ENCODE measurements at places on chromosomes 7 and 10.

DNA sequence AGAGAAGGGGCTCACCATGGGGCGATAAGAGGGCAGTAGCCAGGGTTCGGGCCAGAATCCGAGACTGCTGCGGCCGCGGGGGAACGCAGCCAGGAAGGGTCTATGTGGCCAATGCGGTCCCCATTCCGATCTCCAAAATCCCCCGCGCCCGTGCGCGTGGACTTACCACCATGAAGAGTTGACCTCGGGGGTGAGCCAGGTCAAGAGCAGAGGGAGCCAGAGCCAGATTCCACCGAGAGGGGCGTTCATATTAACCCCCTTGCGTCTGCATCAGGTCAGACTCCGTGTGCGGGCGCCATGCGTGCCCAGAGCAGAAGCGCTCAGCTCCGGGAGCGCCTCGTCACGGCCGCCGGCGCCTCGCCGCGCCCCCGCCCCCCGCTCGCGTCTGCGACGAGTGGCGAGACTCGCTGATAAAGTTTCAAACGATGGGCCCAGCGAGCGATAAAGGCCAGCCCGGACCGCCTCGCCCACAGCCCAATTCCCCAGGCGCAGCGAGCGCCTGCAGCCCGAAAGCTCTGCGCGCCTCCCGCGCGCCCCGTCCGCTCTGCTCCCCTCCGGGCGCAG is at the start of gene WNT2:
WNT2 (minus strand) TSS at position 318 of the 564 bp plus-strand sequence; CDS start at position 249, 69 bp downstream.
- DNase-seq, result no peak

GRCh38 chr7:129642871-129643549 is 31.5 kb downstream of the NRF1 start:
- DNase-seq, result no peak

GRCh38 chr7:111029574-111030251 is 61.2 kb upstream of the LRRN3 start:
- no peak for DNase-seq

- no peak for DNase-seq
Measured at GRCh38 chr10:26857991-26858706, 2.6 kb downstream of the ABI1 start.

GRCh38 chr7:42161719-42162118 is 75.3 kb downstream of the GLI3 start:
- DNase-seq, result no peak

GRCh38 chr7:79709574-79710409 is 256.3 kb upstream of the MAGI2 start:
- DNase-seq, result no peak

DNA sequence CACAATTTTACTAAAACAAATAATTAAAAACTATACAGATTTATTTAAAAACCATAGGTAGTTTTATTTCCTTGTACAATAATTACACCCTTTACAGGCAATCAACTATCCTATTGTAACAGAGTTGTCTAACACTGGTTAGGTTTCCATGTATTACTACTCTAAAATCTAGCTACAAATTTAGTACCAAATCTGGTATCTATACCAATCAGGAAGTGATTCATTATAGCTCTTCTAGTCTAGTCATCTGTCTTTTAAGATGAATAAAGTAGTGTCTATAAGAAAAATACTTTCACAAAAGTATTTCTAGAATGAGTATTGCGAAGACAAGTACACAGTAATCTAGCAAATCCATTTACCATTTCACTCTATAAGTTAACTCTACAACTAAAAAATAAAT is 16.9 kb downstream of the ZNF800 start:
- DNase-seq, result no peak

- DNase-seq, result no peak
Measured at GRCh38 chr7:134686786-134687185, 40.1 kb downstream of the BPGM start.

GRCh38 chr10:33706746-33707145 is 372.3 kb upstream of the NRP1 start:
- DNase-seq, result no peak

GRCh38 chr7:103698064-103698463 is 252.1 kb upstream of the SLC26A5 start:
- DNase-seq, result no peak

GRCh38 chr7:65989694-65990080 is 7.7 kb upstream of the GUSB start:
- DNase-seq, result no peak

- DNase-seq, result no peak
Measured at GRCh38 chr10:22702348-22702747, 12.0 kb downstream of the PIP4K2A start.

GRCh38 chr10:29621161-29621560 is 13.6 kb downstream of the SVIL start:
- no peak for DNase-seq

DNA sequence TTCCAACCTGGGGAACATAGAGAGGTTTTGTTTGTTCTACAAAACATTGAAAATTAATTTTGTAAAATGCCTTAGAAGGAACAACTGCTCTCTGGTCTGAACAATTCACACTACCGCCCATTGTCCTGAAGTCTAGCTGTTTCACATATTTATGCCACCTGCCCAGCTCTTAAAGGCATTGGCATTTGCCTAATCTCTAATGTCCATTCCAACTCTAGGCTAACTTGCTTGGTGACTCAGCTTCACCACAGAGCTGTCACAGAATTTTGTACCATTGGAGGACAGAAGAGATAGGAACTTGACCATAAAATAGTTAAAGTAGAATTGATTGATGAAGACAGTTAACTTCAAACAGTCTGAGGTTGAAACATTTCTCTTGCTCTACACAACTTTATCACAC is 53.5 kb upstream of the PPP1R17 start:
- DNase-seq, result no peak

- no peak for DNase-seq
Measured at GRCh38 chr10:107540981-107541380, 376.5 kb upstream of the SORCS1 start.

GRCh38 chr7:109322833-109323232 is 753.2 kb downstream of the DNAJB9 start:
- DNase-seq, result no peak

DNA sequence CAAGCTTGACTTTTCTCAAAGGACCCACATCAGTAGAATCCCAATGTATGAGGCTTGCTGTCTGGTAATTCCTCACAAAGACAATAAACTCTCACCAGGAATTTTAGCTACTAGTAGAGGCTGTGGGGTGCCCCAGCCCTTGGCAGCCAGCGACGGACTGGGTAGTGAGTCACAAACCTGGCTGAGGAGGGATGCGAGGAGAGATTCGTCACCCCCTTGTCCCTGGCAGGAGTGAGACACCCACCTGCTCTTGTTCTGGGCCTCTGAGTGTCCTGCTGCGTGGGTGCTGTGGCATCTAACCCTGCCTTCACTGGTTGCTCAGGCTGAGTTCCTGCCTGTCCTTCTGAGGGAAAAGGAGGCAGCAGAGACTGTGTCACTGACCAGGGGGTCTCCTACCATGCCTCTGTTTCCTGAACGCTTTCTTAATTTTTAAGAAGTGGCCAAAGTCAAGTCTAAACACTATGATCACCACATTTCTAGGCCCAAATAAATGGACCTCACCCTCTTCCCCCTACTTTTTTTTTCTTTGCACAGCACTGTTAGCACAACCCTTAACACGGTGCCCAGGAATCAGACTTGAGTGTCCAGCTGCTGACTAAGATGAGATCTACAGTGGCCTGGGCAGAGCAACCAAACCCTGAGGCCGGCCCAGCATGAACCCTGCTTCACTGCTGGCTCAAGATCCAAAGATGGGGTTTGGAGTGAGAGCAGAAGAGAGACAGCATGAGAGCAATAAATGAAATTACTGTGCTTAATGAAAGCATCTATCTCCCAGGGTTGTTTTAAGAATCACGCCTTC is 146.4 kb downstream of the ANLN start:
- no peak for DNase-seq

DNA sequence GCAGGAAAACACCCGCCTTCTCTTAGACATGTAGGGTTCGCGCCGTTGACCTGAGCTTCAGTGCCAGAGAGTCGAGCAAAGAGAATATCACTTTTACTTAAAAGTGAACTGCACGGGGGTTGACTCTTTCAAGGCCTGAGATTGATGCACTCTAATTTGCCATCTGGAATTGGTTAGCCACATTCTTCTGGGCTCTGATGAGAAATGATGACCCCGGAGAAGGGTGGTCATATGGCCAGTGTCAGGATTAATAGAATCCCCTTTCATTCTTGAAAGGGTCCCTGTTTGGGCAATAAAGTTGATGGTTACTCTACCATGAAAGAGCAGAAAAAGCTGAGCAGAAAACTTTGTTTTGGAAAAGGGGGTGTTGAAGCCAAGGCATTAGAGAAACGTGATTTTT is 31.2 kb downstream of the GRK5 start:
- no peak for DNase-seq

- DNase-seq, result no peak
Measured at GRCh38 chr10:61986382-61986781, 84.9 kb downstream of the ARID5B start.

DNA sequence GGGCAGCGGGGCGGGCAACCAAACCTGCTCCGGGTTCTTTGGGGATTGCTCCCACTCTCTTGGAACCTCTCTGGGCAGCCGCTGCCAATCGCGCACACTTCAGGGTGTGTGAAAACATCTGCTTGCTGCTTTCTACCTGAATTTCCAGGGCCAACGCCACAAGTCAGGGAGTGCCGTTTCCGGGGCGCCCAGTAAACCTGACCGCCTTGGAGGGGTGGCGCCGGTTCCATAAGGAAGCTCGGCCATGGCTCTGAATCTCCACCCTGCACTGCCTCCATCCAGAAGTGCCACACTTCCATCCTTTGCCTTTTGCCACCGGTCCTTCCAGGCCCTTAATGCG is 679 bp upstream of the AFAP1L2 start:
- DNase-seq, result no peak

DNA sequence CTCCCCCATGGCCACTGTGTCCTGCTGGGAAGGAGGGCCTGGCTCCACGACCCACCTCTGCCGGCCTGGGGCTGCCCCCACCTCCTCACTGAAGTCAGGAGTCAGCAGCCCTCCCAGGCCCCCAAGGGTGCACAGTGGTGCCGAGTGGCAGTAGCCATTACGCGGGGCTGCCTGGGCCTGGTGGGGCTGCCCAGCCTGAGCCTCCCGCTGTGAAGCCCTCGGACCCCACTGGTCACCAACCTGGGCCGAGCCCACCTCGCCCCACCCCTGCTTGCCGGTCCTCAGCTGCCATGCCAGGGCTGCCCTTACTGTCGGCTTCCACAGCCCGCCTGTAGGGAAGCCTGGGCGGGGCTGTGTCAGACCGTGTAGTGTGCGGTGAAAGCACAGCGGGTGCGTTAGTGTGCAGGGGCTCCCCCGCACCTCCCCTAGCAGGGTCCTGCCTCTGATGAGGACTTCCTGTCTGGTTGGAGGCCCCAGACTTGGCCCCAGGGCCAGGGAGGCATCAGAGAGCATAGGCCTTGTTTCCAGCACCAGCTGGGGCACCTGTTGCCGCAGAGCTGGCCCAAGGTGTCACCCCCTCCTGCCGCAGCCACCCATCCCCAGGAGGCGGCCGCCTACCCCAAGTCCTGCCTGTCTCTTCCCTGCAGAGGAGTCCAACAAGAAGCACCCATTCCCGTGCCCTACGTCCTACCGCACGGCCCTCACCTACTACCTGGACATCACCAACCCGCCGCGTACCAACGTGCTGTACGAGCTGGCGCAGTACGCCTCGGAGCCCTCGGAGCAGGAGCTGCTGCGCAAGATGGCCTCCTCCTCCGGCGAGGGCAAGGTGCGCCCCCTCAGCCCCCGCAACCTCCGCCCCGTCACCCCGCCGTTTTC is 10.0 kb downstream of the TMEM120A start:
- DNase-seq, result no peak

- DNase-seq, result no peak
Measured at GRCh38 chr10:52313933-52314821, at the start of gene DKK1. DKK1 (plus strand) TSS chr10:52314281; CDS start chr10:52314435, 154 bp downstream.
